ENCODE measurements at places on chromosomes 12 and 14. TPM values are rescaled to one million over a fixed set of nuclear protein-coding genes. Genes with fewer than 3 reads are reported as not detected.

Gene CAPZA3
- not detected for total RNA-seq

Gene TMCC3
- total RNA-seq = 11.8 TPM

Gene NRIP2
- total RNA-seq = 0.22 TPM

Gene LRCOL1
- total RNA-seq = 0.33 TPM

Gene RTN1
- 0.12 TPM for total RNA-seq

Gene DAAM1
- total RNA-seq = 16.1 TPM

Gene KRT80
- total RNA-seq = 0.25 TPM

Gene PTPRR
- 2.2 TPM for total RNA-seq

Gene MANSC4
- total RNA-seq = not detected

Gene RDH16
- 0.25 TPM for total RNA-seq

Gene CYP27B1
- total RNA-seq = 0.55 TPM

Gene WNT1
- total RNA-seq = not detected

Gene SRRM4
- under 0.01 TPM for total RNA-seq

Gene AVPR1A
- 0.37 TPM for total RNA-seq

Gene CMKLR1
- not detected for total RNA-seq

All from uterine smooth muscle cell (primary cell).